ENCODE measurements at places on chromosomes 5 and 9. TPM values are rescaled to one million over a fixed set of nuclear protein-coding genes. Genes with fewer than 3 reads are reported as not detected.

The AK6 gene
- 79.4 TPM for polyA plus RNA-seq

The SCGB3A1 gene
- polyA plus RNA-seq = 0.56 TPM

The SLC36A2 gene
- polyA plus RNA-seq = 6.3 TPM

The MARCOL gene
- polyA plus RNA-seq = not detected

The C8G gene
- polyA plus RNA-seq = 0.98 TPM

The CEMIP2 gene
- polyA plus RNA-seq = 32.5 TPM

The FGF18 gene
- 0.31 TPM for polyA plus RNA-seq

The PDCD1LG2 gene
- 0.06 TPM for polyA plus RNA-seq

The STK10 gene
- 18.6 TPM for polyA plus RNA-seq

The PHYHD1 gene
- polyA plus RNA-seq = 60.7 TPM

The SAPCD2 gene
- polyA plus RNA-seq = 5.5 TPM

The CTNNAL1 gene
- 66.5 TPM for polyA plus RNA-seq

The ERAP2 gene
- polyA plus RNA-seq = 10.3 TPM

The HNRNPAB gene
- 141 TPM for polyA plus RNA-seq

The PHPT1 gene
- 125 TPM for polyA plus RNA-seq

The PIK3R1 gene
- 70.4 TPM for polyA plus RNA-seq

The LNPEP gene
- 23.6 TPM for polyA plus RNA-seq

The CNOT6 gene
- 58.5 TPM for polyA plus RNA-seq

The CRHBP gene
- 25.7 TPM for polyA plus RNA-seq

The CDX1 gene
- polyA plus RNA-seq = 0.76 TPM

The FOXD4L3 gene
- polyA plus RNA-seq = not detected

The FAM120A gene
- polyA plus RNA-seq = 76.5 TPM

The NAIP gene
- 47.7 TPM for polyA plus RNA-seq

The MCTP1 gene
- 6.8 TPM for polyA plus RNA-seq

The SH3GL2 gene
- 4.3 TPM for polyA plus RNA-seq

The CCL27 gene
- 0.44 TPM for polyA plus RNA-seq

Measured in left renal cortex interstitium (tissue), 4 donors.